Globus pallidus (tissue), 1 donor: ENCODE measurements at places on chromosomes 16 and 17.

DNA sequence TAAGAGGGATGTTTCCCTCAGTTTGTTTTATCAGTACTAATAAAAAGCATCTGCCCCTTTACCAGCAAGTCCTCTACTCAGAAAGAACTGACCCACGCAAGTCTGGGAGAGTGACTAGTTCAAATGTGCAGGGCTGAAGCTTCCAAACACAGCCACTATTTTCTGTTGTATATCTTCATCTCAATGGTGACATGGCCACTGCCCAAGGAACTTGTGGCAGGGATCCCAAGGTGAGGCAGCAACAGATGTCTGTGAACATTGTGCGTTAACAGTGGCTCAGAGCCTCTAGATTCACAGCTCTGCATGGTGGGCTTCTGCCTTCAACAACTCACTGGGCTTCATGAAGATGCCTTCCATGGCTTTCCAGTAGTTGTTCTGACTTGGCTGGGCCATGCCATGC, 3.7 kb upstream of the BLTP2 start:
- DNase-seq: no peak

DNA sequence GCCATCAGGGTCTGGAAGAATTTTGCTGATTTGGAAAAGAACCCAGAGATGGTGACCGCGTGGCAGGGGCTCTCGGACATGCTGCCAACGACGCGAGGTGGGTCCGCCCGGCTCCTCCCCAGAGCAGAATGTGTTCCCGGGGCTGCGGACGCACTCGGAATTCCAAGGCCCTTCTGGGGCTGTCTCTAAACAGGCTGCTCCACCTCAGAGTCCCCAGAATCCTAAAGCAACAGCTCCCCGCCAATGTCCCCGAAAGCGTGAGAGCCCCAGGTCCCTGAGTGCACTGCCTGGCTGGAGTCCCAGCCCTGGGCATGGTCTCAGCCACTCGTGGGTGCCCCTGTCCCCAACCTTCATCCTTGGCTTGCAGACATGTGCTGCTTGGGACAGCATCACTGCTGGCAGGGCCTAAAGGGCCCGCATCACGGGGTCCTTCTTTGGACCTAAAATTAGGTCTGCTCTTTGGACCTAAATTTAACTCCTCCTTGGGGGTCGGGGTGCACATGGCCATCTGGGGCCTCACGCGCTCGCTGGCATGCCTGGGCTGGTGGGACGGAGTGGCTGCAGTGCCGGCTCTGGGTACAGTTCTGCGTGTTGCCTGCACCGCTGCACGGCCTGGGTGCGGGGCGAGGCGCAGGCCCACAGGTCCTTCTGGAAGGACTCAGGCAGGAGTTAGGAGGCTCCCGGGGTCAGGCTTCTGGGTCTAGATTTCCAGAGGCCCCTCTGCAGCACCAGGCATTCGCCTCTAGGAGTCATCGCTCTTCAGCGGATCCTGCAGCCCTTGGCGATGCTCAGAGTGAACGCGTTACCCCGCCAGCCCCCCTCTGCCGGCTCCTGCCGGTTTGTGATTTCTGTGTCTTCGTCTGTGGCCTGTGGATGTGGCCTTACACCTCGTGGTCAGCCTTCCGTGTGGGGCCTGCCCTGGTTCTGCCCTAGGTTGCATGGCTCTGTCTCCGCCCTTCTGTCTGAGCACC, 41.9 kb upstream of the CHMP6 start:
- DNase-seq: no peak

- DNase-seq: no peak
These were observed 1.2 kb downstream of the COA3 start for GRCh38 chr17:42797067-42798007.

- DNase-seq: no peak
These were observed 12.7 kb upstream of the DNAH17 start for GRCh38 chr17:78589885-78590284.

DNA sequence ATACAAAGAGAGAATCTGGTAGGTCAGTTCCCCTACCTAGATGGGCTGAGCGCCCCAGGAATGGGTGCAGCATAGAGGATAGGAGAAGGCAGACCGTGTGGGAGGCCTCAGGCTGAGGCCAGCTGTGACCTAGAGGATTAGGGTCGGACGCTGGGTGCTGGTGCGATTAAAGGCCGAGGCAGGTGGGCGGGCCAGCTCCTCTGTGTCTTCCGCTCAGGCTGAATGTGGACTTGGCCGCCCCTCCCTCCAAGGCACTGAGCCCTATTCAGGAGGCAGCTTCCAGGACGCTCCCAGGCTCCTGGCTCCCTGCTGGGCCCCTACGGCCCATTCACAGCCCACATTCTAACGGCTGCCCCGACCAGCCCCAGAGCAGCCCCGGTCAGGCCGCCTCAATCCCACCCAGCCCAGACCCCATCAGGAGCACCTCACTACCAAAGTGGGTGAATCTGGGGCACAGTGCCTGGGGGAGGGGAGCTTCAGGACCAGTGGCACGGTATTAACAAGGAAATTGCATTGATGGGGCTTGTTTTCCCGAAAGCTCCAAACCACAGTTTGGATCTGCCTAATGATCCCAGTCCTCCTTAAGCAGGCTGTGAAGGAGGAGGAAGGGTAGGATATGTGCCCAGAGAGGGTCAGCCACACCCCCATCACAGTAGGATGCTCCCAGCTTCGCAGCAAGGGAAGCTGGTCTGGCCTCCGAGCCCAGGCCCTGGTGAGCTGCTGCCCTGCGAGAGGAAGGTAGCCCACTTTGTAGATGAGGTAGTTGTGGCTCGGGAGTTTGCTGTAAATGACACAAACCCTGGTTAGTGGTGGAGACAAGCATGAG, 14.5 kb downstream of the RHBDL3 start:
- DNase-seq: no peak

DNA sequence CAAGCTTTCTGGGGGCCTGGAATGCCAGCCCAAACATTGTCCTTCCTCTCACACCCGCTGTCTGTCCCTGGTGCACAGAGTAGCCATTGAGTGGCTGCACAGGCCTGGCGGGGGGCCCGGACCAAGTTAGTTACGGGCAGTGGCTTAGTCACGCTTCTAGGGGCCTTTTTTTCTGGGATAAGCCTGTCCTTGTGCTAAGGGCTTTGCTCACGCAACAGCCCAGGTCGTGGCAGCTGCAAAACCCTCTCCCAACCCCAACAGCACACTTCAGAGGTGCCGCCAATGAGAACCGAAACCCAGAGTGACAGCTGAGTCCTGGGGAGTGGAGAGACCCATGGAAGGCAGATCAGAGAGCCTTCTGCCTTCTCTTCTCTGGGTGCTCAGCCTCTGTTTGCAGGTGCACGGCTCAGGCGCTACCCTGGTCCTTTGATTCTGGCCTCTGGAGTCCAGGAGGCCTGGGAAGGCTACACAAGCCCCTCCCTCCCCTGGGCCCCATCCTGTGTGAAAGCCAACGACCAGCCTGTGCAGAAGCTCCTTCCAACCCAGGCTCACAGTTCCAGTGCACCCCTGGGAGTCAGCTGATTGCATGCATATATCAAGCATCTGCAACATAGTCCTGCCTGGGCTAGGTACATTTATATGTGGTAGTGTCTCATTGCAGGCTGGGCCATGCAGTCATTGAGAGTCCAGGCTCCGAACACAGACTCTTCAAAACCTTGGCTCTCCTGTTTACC, 9.1 kb downstream of the WSCD1 start:
- peak; percentile 84 for DNase-seq

DNA sequence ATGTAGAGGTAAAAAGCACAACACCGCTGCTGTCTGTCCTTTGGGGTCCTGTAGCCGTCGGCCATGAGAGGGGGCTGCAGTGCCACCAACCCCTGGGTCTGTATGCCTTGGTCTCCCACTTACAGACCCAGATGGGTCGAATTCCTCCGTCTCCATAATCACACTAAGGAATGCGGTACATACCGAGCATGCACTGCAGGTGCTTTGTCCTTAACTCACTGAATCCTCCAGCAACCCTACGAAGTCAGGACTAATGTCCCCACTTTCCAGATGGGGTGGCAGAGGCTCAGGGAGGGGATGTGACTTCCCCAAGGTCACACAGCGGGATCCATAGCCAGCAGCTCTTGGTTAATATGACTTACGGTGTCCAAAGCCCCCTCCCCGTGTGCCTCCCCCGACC, 219.9 kb upstream of the CIBAR2 start:
- no peak for DNase-seq

- no peak for DNase-seq
These were observed 631 bp downstream of the TBL3 start for GRCh38 chr16:1972490-1972877.

- DNase-seq: no peak
These were observed 2.8 kb upstream of the DNAI2 start for GRCh38 chr17:74271281-74271680.

- peak; percentile 54 for DNase-seq
These were observed 35.1 kb downstream of the IGF2BP1 start for GRCh38 chr17:49031965-49032928.

- no peak for DNase-seq
These were observed 53.7 kb upstream of the RPL38 start for GRCh38 chr17:74149597-74150427.

GRCh38 chr17:36993227-36993626, 44.5 kb downstream of the AATF start:
- DNase-seq: no peak

- no peak for DNase-seq
These were observed 68.0 kb downstream of the AMFR start for GRCh38 chr16:56357241-56357764.

DNA sequence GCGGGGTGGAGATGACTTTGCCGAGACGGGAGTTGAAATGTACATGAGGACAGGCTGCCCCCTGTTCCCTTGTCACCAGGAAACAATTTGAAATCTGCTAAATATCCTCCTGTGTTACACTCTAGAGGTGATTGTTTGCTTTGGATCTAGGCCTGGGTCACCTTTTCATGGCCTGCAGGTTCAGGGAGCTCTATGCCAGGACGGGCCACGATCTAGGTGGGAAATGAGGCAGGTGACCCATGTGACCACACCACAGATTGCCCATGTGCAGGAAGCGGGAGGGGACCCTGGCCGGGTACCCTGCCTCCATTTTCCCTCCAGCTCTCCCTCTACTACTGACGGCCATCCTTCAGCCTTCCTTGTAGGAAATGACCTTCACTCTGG, 43.4 kb downstream of the MEAK7 start:
- no peak for DNase-seq

GRCh38 chr17:50925296-50925891, 59.2 kb upstream of the TOB1 start:
- DNase-seq: no peak

DNA sequence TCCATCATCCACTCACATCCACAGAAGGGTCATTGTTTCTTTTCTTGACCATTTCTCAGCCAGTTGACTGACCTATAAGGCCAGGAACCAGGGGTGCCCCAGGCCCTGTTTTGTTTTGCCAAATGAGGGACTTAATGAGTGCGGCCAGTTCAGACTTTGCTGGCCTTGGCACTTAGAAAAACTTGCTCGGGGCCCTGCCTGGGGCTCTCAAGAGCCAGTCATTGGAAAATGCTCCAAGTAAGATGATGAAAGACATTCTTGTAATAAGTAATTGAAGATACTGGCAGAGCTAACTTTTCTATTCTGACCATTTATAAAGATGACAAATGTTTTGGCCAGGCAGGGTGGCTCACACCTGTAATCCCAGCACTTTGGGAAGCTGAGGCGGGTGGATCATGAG, 29.0 kb upstream of the CLEC18B start:
- DNase-seq: no peak

DNA sequence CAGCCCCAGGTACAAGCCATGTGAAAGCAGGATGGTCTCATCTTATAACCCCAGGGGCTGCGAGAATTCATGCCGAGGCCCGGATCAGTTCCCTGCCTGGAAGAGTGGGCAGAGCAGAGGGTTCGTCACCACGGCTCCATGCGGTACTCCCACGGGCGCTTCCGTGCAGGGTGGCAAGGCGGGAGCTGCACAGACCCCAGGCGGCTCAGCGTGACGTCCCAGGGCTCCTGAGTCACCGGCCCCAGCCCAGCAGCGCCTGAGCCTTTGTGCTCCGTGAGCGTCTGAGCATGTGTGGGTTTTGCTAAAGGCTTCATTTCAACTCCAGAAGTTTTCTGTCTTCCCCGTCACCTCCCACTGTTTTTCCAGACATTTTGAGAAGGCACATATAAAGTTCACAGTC, 71.2 kb upstream of the CHMP6 start:
- DNase-seq: no peak

- no peak for DNase-seq
These were observed 42.4 kb downstream of the RAI1 start for GRCh38 chr17:17723354-17724261.

DNA sequence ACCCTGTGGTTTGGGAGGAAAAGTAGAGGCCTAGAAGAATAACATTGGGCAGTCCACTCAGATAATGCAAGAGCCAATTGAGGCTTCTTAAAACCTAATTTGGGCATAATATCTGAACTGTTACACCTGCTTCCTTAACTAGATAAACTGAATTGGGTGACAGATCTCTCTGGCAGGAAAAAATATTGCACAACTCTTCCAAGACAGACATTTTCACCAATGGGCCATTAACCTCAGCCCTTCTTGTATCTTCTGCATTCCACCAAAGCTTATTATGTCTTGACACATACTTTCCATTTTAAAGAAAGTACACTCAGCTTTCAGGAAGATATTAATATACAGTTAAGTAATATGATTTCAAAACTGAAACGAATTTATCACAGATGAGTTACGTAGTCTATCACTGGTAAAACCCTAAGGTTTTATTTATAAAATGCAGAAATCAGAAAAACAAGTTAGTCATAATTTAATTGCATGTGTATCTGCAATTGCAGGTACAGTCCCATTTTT, 79.9 kb upstream of the MON1B start:
- DNase-seq: no peak

DNA sequence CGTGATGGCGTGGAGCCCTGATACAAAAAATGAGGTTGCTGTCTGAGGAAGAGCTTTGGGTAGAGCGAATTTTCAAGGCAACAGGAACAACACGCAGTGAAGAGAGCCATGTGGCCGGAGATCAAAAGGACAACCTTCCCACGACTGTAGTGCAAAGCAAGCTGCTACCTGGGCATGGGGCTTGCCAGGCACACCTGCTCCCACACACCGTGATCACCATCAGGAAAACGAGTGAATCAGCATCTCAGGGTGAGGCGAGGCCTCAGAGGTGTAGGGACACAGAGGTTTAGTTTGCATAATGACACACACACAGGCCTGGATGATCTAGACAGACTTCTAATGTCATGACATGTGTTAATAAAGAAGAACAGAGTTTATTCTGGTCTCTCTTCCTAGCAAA, 65.7 kb downstream of the PARN start:
- no peak for DNase-seq

DNA sequence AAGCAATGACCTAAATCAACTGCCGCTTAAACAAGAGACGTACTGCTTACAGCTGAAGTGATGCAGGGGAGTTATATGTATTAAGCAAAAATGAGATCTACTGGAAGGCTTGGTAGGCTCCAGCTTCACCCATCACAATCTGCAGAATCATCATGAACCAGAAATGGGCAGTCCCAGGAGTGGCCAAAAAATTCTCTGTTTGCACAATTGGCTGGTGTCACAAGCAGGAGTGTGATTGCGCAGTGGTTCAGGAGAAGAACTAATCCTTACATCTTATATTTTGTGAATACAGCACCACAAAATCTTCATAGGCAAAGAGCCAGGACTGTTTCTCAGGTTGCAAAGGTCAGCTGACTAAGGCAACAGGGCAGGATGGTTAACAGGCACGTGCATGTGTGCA, 75.9 kb downstream of the CES1 start:
- DNase-seq: no peak
